ENCODE measurements at places on chromosomes 2 and 18.

DNA sequence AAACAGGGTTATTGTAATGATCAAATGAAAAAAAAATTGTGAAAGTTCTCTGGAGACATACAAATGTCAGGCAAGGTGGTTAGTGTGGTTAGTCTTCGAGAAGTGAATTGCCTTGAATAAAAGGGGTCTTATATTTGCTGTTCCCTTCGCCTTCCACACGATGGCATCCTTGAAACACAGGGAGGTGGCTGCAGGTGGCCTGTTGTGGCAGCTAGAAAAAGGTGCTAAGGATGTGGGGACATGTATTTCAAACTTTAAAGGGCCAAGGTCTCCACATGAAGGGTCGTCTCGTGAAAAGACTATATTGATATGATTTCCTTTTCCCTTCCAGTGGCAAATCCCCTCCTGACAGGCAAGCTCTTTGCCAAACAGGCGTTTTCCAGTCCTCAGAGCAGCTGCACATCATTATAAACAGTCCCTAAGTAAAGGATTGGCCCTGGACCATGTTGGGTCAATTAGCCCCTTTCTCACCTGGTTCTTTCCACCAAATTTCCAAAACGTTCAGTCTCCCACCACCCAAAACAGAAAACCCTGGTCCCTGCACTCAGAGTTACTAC, 68.5 kb downstream of the COPS8 start:
- peak; percentile 53 for DNase-seq

GRCh38 chr2:27715318-27716210, 51.9 kb downstream of the SLC4A1AP start:
- peak; percentile 72 for DNase-seq

- no peak for DNase-seq
Measured at GRCh38 chr18:10265560-10266333, 188.7 kb upstream of the APCDD1 start.

GRCh38 chr2:199490049-199490448, 32.3 kb upstream of the SATB2 start:
- no peak for DNase-seq

GRCh38 chr2:63446658-63447057, 141.6 kb downstream of the WDPCP start:
- DNase-seq = no peak

GRCh38 chr2:172329416-172329773, 98.0 kb upstream of the ITGA6 start:
- no peak for DNase-seq

DNA sequence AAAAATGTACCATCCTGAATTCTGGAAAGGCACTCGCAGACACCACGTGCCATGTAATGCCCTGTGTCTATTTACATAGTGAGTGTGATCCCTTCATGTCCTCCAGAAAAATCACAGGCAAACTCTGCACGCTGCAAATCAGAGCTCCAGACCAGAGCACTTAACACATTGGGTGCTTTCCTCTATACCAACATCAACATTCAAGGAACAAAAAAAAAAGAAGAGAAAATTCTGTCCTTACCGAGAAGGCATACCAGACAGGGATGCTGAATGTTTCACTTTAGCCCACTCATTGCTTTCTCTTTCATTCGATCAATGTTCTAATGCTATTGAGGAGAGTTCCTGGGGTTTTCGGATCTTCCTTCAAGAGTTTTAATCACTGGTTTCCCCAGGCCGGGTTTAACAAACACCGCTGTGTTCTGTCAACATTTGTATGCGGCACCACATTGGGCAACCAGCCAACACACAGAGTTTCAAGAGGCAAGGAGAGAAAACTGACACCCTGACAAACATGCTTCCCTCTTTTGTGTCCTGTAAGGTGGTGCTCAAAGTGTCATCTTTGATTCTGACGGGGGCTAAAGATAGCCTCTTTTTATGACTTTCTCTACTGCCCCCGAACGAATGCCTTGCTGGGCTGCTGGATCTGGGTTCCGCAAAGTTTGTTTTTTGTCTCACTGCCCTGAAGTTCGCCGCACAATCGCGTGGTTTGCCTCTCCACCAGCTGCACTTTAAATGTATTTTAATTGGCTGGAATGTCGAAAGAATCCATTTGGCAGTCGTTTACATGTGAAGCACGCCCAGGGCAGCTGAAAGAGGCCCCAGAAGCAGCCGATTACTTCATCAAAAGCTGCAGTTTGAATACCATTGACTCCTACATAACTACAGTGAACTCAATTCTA, 106.4 kb upstream of the NCKAP5 start:
- peak; percentile 68 for DNase-seq

GRCh38 chr2:213002383-213002782, 149.0 kb downstream of the IKZF2 start:
- no peak for DNase-seq

GRCh38 chr2:73987109-73987947, 2.6 kb downstream of the TET3 start:
- no peak for DNase-seq

Measured in SJCRH30 (cell line).